ENCODE measurements at places on chromosomes 4 and X.

DNA sequence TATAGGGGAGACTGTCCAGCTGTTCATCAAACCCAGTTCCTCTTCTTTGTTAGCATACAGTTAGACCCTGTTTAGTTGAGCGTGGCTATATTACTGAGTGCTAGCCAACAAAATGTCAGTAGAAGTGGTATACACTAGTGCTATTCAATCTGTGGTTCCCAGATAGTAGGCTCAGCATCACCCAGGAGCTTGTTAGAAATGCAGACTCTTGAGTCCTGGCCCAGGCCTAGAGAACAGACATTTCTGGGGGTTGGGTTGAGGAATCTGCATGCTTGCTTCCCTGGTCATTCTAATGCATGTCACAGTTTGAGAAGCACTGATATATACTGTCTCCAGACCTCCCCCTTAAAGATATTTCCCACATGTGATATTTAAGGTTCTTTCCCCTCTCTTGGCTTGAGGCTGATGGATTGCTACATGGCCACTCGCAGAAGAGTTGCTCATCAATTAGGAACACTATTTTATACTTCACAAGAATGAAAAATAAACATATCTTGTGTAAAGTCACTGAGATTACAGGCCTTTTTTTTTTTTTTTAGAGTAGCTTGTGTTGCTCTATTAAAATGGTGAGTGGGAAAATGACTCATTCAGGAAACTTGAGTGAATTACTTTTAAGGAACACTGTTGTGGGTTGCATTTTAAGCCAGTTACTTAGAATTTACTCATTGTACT, 289.0 kb downstream of the STIM2 start:
- DNase-seq: no peak

DNA sequence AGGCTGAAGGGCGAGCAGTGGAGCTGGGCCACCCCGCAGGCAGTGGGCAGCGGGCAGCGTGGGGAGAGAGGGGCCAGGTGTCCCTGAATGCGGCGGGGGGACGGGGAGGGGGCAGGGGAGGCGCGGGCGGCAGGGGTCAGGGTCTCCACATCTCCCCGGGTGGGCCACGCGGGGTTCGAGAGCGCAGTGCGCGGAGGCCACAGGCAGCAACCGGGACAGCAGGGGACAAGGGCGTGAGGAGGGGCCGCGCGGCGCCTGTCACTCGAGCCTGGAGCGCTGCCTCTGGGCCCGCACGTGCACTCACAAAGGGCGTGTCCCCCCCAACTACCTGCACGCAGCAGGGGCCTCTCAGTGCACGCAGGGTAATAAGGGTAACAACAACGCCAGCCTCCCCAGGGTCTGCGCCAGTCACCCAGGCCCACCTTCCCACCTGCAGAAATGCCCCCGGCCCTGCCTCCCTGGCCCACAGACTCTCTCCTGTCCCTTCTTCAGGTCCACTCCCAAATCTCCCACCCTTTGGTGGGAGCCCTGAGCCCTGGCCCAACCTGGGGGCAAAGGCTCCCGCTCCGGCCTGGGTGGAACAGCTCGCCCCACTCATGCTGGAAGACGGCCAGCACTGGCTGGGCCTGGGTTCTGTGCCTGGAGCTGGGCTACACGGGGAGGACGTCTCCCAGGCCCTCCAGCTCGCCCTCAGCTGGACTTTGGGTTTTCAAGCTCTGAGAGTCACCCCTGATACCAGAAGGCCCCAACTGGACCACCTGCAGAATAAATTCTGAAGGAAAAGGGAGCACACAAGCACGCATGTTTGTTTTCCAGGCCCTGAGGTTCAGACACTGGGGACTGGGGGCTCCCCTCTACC, 53.2 kb downstream of the ZFYVE28 start:
- no peak for DNase-seq

DNA sequence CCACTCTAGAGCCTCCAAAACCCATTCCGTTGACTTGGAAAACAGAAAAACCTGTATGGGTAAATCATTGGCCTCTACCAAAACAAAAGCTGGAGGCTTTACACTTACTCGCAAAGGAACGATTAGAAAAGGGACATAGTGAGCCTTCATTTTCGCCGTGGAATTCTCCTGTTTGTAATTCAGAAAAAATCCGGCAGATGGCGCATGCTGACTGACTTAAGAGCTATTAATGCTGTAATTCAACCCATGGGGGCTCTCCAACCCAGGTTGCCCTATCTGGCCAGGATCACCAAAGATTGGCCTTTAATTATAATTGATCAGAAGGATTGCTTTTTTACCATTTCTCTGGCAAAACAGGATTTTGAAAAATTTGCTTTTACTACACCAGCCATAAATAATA, 60.8 kb downstream of the ZNF732 start:
- no peak for DNase-seq

- no peak for DNase-seq
These were observed 42.6 kb downstream of the CXCL1 start for GRCh38 chr4:73911746-73912145.

GRCh38 chrX:28085653-28086052, 104.4 kb upstream of the DCAF8L1 start:
- DNase-seq: no peak

- no peak for DNase-seq
These were observed 1272.1 kb downstream of the ARAP2 start for GRCh38 chr4:34972189-34972588.

- no peak for DNase-seq
These were observed 145.1 kb downstream of the TBL1X start for GRCh38 chrX:9609987-9610386.

DNA sequence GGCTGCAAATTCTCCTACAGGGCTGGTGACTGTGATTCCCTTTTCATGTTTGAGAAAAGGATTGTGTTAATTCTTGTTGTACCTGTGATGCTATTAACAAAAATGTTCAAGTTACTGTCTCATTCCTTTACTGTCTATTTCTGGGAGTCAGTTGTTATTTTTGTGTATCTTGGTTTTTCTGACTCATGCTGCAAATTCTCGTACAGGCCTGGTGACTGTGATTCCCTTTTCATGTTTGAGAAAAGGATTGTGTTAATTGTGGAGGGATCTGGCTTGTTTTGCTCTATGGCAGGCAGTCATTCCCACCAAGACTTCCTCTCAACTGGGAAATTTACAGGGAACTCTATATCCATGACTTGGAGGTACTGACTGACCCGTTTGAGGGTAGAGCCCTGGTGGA, 693.4 kb upstream of the INTU start:
- no peak for DNase-seq

DNA sequence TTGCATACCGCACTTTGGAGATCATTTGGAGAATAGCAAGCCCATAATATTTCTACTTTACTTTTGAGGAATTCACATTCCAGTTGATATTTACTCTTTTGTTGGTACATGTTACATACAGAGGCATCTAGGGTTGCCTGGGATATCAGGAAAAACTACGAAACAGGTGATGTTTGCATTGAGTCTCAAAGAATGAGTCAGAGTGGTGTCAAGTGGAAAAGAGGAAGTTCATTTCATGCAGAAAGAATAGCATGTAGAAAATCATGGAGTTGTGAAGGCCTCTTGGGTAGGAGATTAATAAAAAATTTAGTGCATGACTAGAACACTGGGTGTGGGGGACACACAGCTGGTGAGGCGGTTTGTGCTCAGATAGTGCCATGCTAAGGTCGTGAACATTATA, 33.5 kb upstream of the ELOVL6 start:
- peak; percentile 2 for DNase-seq

DNA sequence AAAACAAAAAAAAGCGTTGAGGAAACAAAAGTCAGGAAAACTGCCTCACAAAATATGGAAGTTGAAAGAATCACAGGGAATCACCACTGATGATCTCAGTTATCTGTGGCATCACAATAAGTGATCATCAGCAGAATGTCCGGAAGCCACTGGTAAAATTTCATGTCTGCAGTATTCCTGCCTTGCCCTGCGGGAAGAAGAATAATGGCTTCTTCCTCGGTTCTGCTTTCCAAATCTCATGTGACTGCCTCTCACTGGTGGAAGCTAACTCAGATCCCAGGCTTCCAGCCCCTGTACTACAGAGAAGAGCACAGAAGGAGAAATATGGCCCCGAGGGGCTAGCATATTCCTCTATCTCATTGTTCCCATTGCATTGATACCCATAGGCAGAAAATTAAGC, 12.7 kb upstream of the ZNF330 start:
- no peak for DNase-seq

GRCh38 chr4:86749121-86749520, 100.1 kb downstream of the SLC10A6 start:
- DNase-seq: no peak

GRCh38 chrX:92213786-92214185, 434.6 kb downstream of the PCDH11X start:
- DNase-seq: peak; percentile 14

DNA sequence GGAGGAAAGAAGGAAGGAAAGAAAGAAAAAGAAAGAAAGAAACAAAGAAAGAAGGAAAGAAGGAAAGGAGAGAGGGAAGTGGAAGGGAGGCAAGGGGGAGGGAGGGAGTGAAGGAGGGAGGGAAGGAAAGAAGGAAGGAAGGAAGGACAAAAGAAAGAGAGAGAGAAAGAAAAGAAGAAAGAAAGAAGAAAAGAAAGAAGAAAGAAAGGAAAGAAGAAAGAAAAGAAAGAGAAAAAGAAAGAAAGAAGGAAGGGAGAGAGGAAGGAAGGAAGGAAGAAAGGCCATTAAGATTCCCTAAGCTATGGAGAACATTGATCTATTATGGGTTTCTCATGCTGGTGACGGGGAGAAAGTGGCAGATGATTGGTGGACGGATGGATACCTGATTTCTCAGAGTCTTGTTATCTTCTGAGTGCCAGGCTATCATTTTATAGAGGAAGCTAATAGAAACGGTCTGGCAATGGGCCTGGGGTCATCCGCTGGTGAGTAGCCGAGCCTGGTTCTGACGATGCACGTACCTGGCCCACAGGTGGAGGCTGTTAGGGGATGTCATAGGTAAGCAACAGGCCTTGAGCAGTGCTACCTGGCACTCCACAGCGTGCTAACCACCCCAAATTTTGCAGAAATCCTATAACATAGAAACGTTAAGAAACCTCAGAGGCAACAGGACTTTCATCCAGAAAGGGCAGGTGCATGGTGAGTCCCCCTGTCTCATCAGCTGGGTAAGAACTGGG, 142.9 kb downstream of the SHOX start:
- DNase-seq: no peak

DNA sequence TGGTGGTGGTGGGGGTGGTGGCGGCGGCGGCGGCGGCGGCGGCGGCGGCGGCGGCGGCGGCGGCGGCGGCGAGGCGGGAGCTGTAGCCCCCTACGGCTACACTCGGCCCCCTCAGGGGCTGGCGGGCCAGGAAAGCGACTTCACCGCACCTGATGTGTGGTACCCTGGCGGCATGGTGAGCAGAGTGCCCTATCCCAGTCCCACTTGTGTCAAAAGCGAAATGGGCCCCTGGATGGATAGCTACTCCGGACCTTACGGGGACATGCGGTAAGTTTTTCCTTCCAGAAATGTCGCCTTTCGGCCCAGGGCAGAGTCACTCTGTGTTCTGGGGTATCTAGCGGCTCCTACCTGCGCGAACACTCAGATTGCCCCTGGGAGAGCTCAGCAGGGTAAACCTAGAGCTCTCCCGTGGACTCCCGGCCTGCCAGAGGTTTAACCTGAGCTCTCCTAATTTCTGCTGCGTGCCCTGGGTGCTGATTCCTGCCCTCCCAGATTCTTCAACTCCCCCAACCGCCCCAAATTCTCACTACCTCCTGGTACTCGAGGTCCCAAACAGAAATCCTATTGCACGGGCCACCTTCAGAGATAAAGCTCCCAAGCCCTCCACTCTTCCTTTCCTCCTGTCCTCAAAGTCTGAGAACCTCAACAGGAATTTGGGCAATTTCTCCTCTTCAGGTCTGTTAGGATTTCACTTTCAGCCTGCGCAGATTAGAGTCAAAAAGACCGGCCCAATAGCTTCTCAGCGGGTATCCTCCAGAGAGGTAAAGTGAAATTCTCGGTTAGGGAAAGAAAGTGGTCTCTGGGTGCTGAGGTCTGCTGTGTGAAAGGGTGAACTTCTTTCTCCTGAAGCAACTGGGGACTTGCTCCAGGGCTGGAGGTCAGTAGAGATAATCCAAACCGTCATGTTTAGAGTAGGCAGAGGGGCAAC, 2.9 kb downstream of the AR start:
- no peak for DNase-seq

DNA sequence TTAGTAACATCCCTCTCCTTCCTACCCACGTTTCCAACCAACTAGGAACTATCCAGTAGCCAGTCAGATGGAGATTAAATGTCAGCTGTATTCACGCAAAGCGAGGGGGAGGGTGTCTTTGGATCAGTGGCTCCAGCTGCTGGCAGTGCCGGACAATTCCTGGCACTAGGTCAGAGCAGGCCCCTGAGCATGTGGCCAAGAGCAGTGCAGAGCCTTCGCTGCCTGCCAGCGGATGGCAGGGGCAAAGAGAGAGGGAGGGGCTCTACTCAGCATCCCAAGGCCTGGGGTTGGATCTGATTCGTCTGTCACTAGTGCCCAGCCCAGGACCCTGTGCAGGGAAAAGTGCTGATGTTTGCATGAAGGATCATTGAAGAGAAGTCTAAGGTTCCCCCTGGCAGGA, 28.7 kb upstream of the JAKMIP1 start:
- no peak for DNase-seq

DNA sequence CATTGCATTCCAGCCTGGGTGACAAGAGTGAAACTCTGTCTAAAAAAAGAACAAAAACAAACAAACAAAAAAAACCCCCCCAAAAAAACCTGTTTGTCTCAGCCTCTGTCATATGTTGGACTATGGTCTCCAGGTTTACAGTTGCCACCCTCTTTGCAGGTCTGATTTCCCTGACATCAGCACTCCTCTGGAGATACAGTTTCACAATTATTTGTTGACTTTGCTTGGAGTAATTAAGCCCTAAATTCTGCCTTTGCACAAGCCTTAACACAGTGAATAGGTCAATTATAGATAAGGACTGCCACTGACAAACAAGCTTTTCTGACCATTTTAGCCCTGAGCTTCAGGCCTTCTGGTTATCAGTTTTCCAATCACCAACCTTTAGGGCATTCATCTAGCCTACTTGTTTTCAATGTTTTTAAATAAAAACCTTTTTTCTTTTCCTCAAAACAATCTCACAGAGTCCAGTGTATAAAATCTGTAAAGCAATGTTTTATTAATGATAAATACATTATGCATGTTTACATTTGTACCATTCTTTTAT, 20.4 kb upstream of the MAPK10 start:
- no peak for DNase-seq

DNA sequence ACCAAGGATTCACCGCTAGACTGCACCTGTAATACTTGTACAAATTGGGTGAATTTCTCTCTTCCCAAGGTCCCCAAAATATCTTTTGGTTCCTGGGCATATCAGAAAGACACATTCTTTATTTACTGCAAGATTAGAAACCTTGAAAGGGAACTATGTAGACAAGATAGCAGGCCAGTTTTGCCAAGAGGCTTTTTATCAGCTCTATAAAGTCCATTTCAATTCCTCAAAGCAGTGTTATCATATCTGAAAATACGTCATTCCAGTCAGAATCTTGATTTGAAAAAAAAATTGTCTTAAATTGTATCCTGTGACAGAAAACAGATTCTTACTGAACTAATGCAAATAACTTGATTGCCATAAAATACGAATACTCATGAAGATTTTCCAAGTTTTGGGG, 37.0 kb upstream of the NSG1 start:
- no peak for DNase-seq

GRCh38 chr4:107072836-107073736, 37.0 kb upstream of the DKK2 start:
- DNase-seq: no peak

Measured in A549 (cell line).